ENCODE measurements at places on chromosomes 7 and 10.

GRCh38 chr10:69358148-69358795, 58.4 kb downstream of the TACR2 start:
- DNase-seq, result no peak

GRCh38 chr7:79982141-79982770, 152.4 kb upstream of the GNAI1 start:
- DNase-seq, result no peak

DNA sequence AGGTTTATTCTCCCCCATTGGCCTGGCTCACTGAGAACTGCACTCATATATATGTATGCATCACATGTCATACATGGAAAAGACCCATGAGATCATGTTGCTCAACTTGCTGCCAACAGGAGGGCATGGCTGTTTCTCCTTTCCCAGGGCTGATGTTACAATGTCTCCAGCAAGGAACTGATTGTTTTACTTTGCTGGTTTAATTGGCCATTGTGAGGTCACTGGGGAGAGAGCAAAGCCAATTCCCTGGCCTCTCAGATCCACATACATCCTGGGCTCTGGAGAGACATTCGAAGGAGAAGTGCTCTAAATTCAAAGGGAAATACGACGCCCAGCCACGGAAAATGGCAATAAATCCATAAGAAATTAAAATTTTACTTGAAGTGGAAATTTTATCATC, 287.8 kb downstream of the WDR11 start:
- no peak for DNase-seq

DNA sequence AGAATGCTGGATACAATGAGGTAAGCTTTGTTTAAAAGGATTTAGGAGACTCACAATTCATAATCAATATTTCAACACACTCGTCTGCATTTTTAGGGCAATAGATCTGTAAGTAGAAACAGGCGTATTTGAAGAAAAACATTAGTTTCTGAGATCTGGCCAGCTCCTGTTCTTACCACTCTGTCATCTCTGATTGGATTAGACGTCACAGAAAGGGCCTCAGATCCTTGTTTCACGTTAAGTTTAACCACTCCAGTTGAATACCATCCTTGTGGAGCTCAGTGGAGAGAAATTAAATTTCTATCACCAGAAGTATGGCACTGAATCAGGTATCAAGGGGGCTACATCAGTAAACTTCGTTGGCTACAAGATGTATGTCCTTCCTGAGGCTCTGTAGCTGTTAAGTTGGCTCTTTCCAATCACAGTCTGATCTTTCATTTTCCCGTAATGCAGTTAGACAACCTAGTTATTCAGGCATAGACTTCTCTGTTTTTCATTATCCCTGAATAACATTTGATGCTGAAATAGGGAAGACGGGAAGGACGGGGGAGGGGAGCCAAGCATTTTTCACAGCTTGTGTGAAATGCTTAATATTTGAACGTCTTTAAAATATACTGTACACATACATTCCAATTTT, 659.2 kb upstream of the GALNT17 start:
- DNase-seq, result no peak

DNA sequence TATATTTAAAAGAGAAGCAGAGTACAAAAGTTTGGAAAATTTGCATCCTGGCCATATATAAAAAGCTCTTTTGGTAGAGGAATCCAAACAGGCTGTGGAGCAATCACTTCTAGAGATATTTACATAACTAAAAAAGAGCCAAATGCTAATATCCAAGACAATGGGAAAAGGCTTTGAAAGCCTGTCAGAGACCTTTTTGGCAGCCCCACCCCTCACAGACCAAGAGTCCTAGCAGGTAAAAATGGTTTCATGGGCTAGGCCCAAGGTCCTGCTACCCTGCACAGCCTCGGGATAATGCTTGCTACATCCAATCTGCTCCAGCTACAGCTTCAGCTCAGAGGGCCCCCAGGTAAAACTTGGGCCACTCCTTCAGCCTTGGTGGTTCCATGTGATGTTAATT, 430.2 kb upstream of the KCND2 start:
- no peak for DNase-seq

DNA sequence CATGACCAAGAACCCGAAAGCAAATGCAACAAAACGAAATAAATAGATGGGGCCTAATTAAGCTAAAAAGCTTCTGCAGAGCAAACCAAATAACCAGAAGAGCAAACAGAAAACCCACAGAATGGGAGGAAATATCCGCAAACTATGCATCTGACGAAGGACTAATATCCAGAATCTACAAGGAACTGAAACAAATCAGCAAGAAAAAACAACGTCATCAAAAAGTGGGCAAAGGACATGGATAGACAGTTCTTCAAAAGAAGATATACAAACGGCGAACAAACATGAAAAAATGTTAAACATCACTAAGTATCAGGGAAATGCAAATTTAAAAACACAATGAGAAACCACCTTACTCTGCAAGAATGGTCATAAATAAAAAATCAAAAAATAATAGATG, 35.3 kb upstream of the CACUL1 start:
- DNase-seq, result no peak

- no peak for DNase-seq
These were observed 42.9 kb downstream of the MKI67 start for GRCh38 chr10:128083191-128083895.

DNA sequence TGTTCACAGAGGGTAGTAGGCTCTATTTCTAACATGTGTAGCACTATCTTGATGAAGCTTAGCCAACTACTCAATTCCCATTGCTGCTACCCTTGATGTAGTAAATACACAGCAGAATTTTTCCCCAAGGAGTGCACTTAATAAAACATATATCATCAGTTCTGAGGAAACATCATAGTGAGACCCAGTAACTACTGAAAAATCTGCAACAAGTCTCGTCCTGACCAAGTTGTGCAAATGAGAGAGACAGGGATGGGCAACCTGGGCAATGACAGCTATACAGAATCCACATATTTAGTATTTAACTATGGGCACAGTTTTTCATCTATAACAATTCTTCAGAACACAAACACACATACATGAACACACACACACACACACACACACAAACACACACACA, 1073.8 kb upstream of the SORCS1 start:
- no peak for DNase-seq

GRCh38 chr10:2837674-2838073, 229.7 kb upstream of the PFKP start:
- DNase-seq, result no peak

GRCh38 chr10:65040796-65041195, 1519.6 kb downstream of the REEP3 start:
- no peak for DNase-seq

- DNase-seq, result peak; percentile 68
These were observed 24.6 kb downstream of the PRSS2 start for GRCh38 chr7:142795339-142795863.

GRCh38 chr10:31669357-31669756, 259.3 kb downstream of the ARHGAP12 start:
- DNase-seq, result no peak

- no peak for DNase-seq
These were observed 17.4 kb upstream of the SORBS1 start for GRCh38 chr10:95578619-95579018.

- no peak for DNase-seq
These were observed 137.6 kb upstream of the VWC2 start for GRCh38 chr7:49635800-49636199.

- no peak for DNase-seq
These were observed 150.1 kb downstream of the SNX10 start for GRCh38 chr7:26441611-26442277.

GRCh38 chr7:130152493-130153210, 52.6 kb downstream of the TMEM209 start:
- DNase-seq, result no peak

DNA sequence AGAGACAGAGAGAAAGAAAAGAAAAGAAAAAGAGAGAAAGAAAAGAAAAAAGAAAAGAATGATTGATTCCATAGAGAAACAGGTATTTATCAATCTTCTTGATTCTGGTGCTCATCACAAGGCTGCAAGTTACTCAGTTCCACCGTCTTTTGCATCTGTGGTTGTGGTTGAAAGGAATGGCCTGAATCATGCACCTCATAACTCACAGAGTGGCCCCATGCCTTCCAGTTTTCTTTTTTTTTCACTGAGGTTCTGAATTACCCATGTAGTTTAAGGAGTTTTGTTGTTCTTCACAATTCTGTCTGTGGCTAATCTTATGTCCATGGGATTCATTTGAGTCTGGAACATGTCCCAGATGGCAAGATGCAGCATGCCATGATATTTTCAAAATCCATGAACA, 156.0 kb downstream of the ZNF33B start:
- DNase-seq, result no peak

DNA sequence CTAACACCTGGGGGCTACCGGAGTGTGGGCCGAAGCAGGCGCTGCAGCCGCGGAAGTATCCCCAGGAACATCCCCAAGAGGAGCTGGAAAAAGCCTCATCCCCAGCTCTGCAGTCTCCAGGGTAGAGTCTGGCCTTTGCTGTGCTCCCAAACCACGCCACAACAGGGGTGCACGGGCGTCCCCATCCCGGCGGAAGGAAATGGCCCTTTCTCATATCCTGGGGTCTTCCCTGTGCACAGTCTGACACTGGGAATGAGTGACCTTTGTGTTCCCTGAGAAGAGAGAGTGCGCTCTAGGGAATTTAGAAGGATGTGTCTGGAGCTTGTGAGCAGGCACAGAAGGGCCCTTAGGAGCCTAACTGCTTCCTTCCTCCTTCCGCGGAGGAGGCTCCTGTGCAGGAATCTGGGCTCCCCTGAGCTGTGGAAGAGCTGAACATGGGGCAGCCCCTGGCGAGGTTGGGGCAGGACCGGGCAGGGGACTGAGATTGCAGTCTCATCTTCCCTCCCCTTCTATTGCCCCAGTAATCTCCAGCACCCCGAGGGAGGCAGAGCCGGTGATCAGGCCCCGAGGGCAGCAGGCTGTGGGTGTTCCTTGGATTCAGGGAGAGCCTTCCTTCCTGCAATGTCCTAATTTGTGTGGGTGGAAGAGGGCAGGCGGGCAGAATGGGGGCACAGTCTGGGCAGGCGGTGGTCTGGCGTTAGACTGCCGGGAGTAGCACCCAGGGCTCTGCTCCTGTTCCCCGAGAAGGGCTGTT, 1.3 kb downstream of the REPIN1 start:
- no peak for DNase-seq

GRCh38 chr10:133379152-133379800, at the start of gene PAOX:
Gene PAOX (plus strand): TSS chr10:133379262. CDS start chr10:133379317, 55 bp downstream.
- DNase-seq, result peak; percentile 73

DNA sequence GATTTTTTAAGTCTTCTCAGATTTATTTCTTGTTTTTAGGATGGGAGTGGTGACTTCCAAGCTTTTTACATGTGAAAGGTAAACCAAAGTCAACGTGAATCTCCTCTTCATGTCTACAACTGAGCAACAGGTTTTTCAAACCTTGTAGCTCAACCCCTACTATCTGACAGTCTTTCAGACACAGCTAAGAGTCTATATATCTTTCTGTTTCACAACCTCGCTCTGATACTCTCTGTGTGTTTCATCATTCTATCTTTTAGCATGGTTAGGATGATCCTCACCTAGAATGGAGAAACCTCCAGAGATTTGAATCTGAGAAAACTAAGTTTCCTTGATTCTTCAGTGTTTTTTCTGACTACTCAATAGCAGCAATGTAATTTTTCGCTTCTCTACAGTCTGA, 96.1 kb downstream of the EPDR1 start:
- DNase-seq, result no peak

GRCh38 chr7:139924461-139924860, 95.4 kb downstream of the TBXAS1 start:
- DNase-seq, result no peak

GRCh38 chr7:2936301-2936700, 92.2 kb upstream of the GNA12 start:
- DNase-seq, result no peak

DNA sequence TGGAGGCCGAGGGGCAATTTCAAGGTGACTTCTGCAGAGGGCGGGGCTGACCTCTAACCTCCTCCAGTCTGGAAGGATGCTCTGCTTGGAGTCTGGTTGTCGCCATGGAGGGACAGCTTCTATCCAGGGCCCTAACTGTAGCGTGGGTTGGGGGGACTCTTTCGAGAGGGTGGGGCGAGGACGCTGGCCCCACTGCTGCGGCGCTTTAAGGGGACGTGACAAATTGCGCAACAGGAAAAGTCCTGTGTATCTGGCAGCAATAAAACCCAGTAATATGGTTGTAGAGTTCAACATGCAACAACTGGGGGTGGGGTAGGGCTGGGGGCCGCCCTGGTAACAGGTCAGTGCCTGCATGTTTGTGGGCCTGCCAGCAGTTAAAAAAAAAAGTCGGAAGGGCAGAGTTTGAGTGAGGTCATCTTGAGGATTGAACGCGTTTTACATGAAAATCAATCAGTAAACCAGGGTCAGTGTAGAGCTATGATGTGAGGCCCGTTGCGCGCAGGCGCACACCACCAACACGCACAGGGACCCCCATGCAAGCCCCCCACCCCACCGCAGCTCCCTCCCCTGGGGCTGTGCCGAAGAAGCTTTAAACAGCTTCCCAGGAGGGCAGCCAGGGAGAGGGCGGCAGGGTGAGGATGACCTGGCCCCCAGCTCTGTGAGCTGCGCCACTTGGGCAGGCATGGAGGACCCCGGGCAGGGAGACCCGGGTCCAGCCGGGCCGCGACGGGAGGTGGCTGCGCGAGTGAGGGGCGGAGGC, 4.3 kb downstream of the SHH start:
- no peak for DNase-seq

DNA sequence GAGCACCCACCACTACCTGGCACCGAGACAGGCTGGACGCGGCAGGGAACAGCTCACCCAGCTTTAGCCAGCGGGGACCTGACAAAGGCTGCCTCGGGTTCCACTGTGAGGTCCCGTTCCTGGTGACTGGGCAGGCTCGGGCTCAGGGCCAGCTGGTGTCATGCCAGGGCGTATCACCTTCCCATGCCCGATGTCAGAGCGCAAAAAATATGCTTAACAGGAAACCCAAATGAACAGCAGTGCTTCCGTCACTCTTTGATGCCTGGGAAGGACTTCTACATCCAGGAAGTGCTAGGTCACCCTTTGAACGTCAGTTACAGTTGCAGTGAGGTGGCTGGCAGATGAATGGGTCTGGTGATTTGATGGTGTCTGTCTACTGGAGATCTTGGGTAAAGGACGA, 106.0 kb downstream of the ADARB2 start:
- DNase-seq, result no peak
